ENCODE measurements at places on chromosomes 2 and 18. TPM values are rescaled to one million over a fixed set of nuclear protein-coding genes. Genes with fewer than 3 reads are reported as not detected.

The IMPACT gene
- total RNA-seq, result 20.8 TPM

- DNase-seq, result no peak
Observed at GRCh38 chr2:199144036-199144435, 313.7 kb downstream of the SATB2 start.

The CD302 gene
- 25.1 TPM for total RNA-seq

The POTEJ gene
- total RNA-seq, result not detected

The FTCDNL1 gene
- 3.4 TPM for total RNA-seq

DNA sequence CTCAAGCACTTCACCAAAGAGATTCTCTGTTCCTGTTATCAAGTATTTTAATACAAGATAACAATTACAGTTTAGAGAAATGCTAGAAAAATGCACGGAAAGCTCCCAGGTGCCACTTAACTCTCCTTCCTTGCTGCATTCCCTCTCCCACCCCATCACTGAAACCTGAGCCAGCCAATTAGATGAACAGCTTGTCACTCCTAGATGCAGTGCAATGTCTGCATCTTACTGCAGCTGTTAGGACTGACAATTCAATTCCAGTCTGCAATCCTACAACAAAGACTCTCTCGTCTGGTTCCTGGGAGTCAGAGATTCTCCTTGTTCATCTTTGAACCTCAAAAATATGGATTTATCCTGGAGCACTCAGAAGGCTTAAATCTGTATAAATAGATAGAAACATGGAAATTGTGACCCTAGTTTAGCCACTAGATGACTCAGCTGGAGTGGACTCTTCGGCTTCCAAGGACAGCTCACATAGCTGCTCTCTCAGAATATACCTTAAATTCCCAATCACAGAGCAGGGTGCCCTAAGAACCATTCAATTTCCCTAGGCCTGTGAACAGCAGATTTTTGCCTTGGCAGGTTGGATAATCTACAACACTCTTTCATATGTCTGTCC is 311.1 kb downstream of the NRXN1 start:
- DNase-seq, result no peak

DNA sequence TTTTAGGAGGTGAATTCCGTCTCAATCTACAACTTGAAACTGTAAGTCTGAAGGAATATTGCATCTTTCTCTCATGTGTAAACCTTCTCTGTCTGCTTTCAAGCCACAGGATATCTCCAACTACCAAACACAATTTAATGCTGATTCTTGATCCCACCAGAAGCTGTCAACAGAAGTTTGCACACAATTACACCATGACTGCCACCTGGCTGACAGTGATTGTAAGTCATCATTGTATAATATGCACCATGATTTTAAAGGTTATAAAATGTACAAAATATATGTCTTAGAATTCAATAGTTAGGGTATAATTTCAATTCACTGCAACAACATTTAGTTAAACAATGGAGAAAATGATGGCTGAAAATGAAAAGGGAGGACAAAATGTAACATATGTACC is 18.4 kb downstream of the PREPL start:
- no peak for DNase-seq

GRCh38 chr2:228681426-228681825 is 499.9 kb upstream of the SPHKAP start:
- no peak for DNase-seq

The ZAP70 gene
- 2.6 TPM for total RNA-seq

The MALL gene
- 39.1 TPM for total RNA-seq

DNA sequence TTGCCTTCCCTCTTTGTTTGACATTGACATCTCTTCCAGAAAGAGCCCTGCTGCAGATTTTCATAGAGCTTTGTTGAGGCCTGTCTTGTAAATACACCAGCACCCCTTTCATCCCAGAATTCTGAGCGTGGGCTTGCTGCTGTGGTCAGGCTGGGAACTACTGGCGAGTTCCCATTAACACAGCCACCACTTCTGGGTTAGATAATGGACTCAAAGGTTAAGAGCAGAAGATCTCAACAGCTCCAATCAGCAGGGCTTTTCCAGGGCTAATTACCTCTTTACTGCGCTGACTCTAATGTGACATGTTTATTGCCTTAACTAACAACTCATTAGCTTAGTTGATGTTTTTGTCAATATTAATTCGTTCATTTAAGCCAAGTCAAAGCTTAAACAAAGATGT is 235.9 kb upstream of the BOD1L2 start:
- DNase-seq, result no peak

The HOXD4 gene
- total RNA-seq, result 0.53 TPM

The TMEM169 gene
- total RNA-seq, result 0.27 TPM

The ERICH2 gene
- total RNA-seq, result 1.2 TPM

DNA sequence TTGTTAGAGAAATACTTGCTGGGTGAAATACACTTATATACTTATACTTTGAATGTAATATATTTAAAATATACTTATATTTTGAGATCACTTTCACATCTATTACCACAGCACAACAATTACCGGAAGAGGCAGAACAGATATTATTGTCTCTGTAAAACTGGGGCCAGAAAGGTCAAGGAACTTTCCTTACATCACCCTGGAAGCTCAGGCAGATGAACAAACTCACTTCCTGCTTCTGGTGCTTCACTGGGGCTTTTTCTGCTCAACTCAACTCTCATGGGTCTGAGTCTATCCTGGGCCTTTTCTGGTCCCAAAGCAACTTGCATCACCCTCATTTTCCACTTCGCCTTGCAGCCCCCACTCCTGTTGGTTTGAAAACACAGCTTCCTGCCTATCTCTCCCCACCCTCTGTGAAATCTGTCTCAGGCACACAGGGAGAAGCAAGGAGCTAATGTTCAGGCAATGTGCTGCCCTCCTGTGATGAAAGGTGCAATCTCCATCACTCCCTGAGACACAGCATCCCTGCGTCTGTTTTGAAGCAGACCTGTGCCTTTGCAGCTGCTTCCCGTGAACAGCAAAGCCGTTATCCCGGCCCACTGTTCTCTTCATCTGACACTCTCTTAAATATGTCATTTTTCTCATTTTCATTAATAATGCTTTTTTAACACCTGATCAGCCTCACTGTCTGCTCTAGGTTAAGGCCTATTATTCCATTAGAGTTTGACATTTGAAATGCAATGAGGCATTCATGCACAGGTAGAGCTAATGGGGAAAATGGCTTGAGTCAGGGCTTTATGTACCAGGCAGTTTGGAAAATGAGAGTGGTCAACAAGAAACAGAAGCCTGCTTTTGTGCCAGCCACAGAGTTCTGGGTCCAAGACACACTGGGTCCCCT is 251.9 kb upstream of the CHAC2 start:
- DNase-seq, result no peak

DNA sequence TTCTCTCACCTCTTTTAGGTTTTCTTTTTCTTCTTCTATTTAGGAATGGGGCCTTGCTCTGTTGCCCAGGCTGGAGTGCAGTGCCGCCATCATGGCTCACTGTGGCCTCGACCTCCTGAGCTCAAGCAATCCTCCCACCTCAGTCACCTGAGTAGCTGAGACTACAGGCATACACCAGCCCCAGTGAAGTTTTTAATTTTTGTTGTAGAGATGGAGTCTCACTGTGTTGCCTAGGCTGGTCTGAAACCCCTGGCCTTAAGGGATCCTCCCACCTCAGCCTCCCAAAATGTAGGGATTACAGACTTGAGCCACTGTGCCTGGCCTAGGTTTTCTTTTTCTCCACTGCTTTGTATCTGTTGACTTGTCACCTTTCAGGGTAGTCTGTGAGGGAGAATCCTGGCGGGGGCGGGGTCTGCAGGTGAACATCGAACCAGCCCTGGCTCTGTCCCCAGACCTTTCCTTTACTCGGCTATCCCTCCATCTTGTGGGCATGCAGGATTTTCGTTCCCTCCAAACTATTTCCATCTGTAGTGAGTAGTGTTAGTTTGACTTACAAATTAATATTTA is 21.7 kb downstream of the NCK2 start:
- no peak for DNase-seq

DNA sequence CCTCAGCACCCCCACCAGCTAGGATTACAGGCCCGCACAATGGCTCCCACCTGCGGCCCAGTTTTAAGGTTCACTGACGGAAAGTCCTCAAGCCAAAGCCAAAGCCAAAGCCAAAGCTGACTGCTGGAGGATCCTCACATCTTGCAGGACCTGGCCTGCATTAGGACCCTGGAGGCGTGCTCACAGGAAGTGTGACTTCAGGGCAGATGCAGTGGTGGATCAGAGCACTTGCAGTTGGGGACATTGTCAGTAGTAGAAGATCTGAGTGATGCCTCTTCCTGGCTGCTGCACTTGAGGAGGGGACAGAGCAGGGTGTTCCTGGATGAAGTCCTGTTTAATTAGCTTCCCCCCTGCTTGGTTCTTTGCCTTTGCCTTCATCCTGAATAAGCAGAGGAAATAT is 69.0 kb upstream of the ALPP start:
- no peak for DNase-seq

DNA sequence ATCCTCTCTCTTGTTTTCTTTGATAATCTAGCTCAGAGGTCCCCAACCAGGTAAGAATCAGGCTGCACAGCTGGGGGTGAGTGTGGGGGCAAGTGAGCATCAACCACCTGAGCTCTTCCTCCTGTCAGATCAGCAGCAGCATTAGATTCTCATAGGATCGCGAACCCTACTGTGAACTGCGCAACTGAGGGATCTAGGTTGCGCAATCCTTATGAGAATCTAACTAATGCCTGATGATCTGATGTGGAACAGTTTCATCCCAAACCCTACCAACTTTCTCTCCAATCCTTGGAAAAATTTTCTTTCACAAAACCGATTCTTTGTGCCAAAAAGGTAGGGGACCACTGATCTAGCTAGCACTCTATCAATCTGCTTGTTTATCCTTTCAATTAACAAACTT is 678.3 kb downstream of the CBLN2 start:
- DNase-seq, result no peak

GRCh38 chr2:102050854-102051391 is 59.2 kb downstream of the IL1R2 start:
- DNase-seq, result peak; percentile 91

The MEP1B gene
- total RNA-seq, result not detected

- no peak for DNase-seq
Observed at GRCh38 chr2:192696857-192697256, 502.1 kb upstream of the TMEFF2 start.

- no peak for DNase-seq
Observed at GRCh38 chr2:26652361-26653041, 11.3 kb upstream of the CIB4 start.

- DNase-seq, result no peak
Observed at GRCh38 chr18:24674200-24674599, 213.8 kb downstream of the HRH4 start.

- no peak for DNase-seq
Observed at GRCh38 chr2:18940184-18940583, 350.8 kb upstream of the NT5C1B start.

All from left cardiac atrium (tissue), 4 donors.